ENCODE measurements at places on chromosomes 4 and X.

DNA sequence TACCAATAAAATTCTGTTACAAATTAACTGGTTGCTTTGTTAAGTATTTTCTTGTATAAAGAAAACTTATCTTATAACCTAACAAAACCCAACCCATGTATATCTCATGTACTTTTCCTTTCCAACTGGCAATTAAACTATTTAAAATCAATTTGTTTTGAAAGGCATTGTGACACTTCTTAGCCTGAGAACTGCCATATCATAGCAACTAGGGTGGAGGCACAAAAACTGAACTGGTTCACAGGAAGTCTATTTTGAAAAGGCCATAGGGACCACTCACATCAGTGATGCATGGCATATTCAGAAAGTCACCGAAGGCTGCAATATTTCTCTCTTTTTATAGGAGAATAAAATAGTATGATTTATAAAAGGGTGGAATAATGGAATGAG, 40.5 kb upstream of the ARSJ start:
- no peak for DNase-seq

DNA sequence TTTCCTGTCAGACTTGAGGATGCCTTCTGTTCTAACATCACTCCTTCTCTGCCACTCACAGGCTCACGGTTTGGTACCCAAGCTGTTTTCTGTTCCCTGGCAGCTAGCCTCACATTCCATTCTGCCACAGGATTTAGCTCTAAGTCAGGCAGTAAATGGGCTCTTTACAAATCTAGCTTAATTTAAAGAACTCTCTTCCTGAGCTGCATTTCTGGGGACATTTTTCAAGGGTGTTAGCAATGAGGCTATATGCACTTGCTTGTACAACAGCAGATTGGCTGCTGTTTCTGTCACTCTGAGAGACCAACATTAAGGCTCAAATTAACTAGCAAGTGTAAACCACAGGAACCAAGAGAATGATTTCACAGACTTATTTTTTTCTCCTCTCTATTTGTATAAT, 337.8 kb upstream of the NOCT start:
- DNase-seq = no peak

DNA sequence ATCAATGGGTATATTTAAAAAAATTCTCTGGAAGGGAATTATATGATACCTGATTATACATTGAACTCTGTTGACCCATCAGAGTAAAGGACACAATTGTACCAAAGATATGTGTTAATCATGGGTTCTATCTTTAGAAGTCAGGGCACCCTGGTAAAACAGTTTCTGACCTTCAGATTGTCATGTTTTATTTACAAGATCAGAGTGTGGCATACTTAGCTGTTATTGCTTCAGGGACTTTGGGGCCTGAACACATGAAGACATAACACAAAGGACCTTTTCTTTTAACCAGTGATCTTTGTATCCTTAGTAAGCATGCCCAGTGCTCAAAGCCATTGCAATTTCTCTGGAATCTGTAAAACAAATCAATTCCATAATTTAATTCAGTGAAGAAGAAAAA, 204.8 kb upstream of the RPS6KA3 start:
- DNase-seq = no peak

DNA sequence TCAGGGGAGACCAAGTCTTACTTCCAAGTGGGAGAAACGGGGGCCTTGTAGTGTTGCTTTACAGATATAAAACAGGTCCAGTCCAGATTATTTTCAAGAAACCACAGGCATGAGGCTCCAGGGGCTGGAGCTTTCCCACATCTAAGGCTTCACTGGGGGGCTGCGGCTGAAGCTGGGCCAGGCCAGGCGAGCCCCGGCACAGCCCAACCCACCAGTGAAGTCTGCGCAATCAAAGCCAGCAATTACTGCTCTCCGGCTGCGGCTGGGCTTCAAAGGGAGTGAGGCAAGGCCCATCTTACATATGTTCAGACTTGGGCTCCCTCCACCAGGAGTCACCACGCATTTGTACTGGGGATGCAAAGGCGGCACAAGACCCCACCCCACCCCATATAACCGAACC, 61.7 kb downstream of the HADH start:
- DNase-seq = no peak

DNA sequence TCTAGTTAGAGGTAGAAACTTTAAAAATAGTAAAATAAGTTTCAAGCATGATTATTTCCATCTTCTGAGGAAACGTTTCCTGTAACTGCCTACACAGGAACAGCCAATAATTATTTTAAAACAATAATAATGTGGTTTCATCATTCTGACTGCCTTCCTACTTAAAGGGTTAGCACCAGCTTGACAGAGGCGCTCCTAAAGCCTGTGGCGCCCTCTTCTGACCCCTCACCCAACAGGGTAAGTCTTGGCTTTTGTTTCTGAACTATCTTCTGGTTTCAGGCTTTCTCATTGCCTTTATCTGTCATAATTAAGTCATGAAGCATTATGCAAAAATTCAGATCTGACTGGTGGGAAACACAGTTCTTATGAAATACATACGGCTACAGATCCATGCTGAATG, 96.7 kb downstream of the ITM2A start:
- peak; percentile 81 for DNase-seq

Measured in CD4-positive, alpha-beta T cell treated with Interleukin-17A for 1 hour (primary cell).